ENCODE measurements at places on chromosomes 7 and 10.

GRCh38 chr10:80648106-80648505 is 110.4 kb downstream of the SH2D4B start:
- no peak for DNase-seq

- no peak for DNase-seq
Observed at GRCh38 chr10:30384701-30385201, 35.7 kb upstream of the MTPAP start.

DNA sequence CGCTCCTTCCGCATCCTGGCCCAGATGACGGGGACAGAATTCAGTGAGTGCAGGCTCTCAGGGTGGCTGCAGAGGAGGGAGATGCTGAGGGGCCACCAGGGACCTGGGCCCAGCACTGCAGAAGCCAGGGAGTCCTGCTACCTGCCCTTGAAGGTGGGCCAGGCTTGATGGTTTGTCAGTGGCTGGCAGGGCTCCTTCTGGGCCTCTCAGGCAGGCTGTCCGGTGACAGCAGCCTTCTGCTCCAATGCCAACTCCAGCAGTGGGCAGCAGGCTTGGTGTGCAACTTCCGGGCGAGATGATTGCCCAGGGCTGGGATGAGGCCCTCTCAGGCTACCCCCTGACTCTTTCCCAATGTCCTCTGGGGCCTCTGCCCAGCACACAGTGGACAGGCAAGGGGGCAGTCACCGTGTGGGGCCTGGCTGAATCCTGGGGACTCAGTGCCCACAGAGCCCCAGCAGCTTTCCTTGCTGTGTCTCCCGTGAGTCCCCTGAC is 23.8 kb downstream of the LDB3 start:
- no peak for DNase-seq

DNA sequence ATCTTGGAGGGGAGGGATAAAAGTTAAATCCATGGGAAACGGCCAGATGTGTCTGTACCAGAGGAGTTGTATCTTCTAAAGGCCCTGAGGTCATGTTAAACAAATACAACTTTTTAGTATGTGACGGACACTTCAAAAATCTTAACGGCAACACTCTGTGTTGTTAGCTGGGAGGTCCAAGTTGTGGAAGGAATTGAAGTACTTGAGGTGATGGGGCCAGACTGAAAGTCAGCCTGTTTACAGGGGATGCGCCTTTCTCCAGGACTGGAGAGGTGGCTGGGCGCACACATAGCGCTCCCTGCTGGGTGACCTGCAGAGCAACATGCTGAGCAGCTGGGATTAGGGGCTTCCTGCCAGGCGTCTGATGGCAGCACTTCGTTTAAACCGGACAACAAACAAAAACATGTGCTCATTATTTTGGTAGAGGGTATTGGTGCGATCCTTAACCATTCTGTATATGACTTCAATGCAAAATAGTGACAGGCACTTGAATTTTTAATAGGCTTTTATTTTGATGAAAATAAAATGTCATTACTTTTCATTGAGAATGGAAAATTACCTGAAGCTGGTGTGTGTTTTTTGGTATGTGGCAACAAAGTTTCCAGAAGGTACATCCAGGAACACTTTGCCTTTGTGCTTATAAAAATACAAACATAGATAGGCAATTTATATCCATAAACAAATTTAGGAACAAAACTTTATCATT is 198.2 kb downstream of the MLLT10 start:
- no peak for DNase-seq

DNA sequence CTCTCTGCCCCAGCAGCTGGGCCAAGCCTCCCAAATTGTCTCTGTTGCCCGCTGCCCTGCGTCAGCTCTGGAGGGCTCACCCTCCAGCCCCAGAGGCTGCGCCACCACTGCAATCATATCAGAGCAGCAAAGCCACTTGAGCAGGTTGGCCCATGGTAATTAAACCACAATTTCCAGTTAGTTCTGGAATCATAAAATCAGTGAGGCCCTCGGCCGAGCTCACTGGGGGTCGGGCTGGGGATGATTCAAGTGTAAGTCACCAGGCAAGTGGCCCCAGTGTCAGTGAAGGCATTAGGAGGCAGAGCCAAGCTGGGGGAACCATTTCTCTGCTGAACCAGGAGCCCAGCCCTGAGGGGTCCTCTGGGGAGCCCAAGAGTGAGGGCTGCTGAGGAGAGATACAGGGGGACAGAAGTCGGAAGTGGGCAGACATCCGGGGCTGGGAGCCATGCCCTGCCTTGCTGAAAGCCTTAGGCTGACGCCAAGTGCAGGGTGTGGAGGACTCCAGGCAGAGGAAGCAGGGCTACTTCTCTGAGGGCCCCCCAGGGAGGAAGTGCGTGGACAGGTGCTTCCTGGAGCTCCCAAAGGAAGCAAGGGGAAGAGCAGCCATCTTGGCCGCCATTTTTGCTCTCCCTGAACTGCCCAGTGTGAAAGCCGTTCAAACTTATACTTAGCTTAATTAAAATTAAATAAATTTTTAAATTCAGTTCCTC is 29.5 kb upstream of the SLC29A3 start:
- no peak for DNase-seq
